Dermis blood vessel endothelial cell (primary cell): ENCODE measurements at places on chromosomes 5 and 9. TPM values are rescaled to one million over a fixed set of nuclear protein-coding genes. Genes with fewer than 3 reads are reported as not detected.

- no peak for DNase-seq
Observed at GRCh38 chr5:170537451-170538095, 33.8 kb downstream of the KCNIP1 start.

DNA sequence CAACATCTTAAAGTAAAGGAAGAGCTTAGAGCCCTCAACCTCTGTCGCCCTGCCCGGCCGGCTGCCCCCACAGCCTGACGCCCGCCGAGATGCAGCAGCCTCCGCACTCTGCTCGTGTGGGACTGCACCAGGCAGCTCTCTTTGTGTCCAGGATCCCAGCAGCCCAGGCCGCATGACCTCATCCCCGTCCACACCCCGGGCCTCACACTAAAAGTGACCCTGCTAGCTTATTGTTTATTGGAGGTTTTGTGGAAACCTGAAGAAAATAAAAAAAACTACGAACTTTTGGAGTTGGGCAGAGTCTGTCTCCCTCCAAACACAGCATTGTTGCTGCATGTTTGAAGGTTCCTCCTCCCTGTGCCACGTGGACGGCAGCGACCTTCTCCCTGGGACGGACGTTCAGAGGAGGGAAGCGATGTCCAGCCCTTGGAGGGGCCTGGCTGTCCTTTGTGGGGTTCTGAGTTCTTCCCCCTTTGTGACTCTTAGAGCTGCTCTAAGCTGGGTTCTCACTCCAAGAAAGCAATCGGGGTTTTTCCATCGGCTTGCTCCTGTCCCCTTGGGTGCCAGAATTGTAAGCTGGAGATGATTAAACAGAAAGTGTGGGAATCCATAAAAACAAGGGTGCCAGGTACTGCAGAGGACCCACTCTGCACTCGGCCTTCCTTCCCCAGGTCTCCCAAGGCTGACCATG lies 103.5 kb upstream of the COL5A1 start:
- DNase-seq = no peak

GRCh38 chr9:36840898-36841536 lies 193.1 kb downstream of the PAX5 start:
- no peak for DNase-seq

- DNase-seq = no peak
Observed at GRCh38 chr5:71937921-71938698, 169.2 kb upstream of the MAP1B start.

- DNase-seq = no peak
Observed at GRCh38 chr5:100950985-100951384, 47.9 kb upstream of the ST8SIA4 start.

GRCh38 chr9:128643519-128644300 lies 12.9 kb downstream of the DYNC2I2 start:
- no peak for DNase-seq

DNA sequence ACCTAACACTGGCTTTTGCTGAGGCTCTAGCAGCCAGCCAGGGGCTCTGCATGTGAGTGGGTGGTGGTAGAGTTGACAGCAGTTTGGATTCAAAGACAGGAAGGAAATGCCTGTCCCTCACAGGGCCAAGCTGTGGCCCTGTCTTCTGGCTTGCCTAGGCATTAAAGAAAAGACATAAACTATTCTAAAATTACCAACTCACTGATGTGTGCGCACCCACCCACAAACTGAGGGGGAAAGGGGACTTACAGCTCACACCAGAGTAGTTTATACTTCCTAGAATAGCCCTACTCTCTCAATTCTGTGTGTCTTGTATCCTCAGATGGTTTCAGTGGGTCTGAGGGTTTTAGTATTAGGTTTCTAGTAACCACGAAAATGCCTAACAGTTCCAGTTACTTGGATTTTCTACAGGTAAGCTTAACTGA lies 18.3 kb upstream of the IL13 start:
- DNase-seq = peak; percentile 34

DNA sequence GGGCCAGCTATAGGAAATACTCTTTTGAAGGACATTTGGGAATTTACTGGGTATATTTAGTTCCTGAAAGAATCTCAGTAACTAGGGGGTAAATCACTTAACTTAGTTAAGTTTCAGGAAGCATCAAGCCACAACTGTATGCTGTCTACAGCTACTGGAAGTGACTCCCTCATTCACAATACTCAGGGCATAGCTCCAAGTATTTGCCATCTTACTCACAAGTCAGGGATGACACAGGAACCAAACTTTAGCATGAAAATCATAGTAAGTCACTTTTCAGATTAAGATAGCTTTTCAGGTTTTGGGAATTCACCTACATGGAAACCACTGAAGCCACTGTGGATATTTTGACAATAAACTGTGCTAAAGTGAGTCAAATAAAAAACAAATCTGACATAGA lies 242.4 kb upstream of the ATP10B start:
- no peak for DNase-seq

DNA sequence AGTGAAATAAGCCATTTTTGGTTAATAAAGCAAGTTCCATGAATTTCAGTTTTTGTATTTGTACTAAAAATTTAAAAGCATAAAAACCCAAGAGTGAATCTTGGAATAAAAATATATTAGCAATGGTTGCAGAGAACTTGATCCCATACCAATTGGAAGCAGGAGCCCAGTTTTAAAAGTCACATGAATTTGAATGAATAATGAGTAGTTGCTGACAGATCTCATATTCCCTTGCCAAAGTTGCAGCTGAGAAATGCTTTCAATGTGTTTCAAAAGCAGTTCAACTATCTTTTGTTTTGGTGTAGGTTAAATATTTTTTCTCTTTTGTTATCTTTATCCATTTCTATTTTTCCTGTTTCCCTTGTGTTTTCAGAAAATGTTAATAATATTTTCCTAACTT lies 818.6 kb downstream of the CDH18 start:
- DNase-seq = no peak

DNA sequence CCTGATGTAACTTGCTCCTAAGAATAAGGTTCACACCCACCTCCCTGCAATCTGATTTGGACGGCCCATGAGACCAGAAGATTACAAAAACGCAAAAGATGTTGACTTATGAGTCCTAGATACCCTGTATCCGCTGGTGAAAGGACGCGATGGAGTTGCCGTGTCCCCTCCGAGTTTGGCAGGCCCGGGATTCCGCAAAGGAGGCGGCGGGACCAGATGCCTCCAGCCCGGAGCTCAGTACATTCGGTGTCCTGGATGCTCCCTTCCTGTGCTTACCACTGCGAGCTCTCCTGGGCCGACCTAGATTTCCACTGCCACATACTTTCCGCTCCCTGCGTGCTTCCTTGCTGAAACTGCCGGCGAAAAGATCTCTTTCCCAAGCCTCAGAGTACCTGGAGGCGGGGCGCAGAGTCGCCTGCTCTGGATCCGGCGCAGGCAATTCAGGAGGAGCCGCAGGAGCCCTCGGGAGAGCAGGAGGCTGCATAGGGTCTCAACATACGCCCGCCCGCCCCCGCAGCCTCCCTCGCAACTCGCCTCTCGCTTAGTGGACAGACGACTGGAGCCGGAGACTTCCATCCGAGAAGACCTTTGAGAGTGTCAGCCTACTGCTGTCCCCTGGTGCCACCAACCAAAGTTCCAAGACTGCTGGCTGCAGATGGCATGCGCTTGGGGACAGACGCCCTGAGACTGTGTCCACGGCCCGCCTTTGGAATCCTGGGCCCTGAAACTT lies 39.8 kb downstream of the ANXA2R start:
- peak; percentile 59 for DNase-seq

DNA sequence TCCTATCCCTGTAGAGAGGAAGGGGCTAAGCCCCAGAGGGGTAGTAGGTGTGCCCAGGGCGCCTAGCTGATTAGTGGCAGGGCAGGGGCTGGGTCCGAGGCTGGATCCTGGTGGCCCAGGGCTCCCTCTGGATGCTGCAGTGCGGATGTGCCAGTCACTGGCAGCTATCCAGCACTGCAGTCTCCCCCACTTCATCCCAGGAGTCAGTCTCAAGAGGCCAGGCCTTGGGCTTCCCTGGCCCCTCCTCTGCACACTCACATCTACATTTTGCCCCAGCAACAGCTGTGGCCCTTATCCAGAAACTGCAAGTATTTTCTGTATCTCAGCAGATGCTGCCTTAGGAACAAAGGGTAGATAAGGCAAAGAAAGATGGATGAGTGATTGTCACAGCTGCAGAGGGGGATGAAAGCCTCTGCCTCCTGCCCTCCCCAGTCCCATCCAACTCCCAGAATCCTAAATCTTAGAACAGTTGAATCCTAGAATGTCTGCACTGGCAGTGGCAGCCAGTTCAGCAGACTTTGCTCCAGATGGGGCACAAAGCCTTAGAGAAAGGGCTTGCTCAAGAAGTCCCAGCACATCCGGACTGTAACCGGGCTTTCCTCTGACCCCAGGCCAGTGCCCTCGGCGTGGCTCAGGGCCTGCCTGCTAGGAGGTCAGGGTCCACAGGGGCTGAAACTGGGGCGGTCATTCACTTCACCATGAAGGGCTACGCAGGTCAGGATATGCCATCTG lies 1.6 kb downstream of the ANXA6 start:
- peak; percentile 28 for DNase-seq

DNA sequence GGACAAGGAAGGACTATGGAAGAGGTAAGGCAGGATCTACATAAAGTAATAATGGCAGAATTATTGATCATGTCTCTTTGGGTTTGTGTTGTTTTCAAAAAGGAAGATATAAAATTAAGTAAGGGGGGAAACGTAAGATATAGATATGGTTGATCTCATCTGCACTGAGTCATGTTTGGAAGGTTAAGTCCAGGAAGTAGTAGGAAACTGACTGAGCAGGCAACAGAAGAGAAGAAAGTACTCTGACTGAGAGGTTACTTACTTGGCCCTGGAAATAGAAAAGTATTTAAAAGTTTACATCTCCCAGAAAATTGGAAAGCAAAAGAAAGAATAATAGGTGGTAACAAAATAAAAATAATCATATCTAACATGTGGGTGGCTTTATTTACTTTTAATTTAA lies 405.3 kb upstream of the RGMB start:
- DNase-seq = peak; percentile 26

DNA sequence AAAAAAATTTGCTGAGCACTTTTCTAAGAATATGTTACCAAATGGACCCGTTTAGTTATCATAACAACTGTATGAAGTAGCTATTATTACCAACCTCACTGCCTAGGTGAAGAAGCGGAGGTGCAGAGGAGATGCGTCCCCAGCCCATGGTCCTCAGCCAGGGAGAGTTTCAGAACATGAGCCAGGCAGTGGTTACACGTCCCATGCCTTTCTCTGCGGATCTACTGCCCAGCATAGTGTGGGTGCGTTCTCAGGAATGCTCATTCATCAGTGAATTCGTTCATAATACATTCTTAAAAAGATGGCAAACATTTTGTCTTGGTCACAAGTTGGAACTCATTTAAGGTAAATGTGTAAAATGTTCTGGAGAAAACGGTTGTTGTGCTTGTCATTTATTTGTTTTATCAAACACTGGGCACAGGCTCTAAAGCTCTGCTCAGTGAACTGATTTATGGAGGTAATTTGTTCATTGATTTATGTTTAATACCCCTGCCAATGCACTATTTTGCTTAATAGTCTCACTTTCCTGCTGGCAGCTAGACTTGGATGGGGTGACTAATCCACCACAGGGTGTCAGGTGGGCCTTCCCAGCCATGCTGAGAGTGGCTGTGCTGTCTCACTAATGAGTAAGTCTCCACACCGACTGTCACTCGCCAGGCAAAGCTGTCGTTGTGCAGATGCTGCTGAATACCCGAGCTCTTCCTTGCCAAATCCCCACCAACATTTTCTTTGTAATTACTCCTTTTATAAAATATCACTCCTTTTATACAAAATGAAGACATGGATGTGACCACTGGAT lies 248.8 kb downstream of the TENT4A start:
- DNase-seq = no peak

GRCh38 chr9:105658351-105658750 lies 3.9 kb upstream of the TAL2 start:
- DNase-seq = no peak

BARHL1 gene
- not detected in 2 replicates for total RNA-seq

PHYHD1 gene
- total RNA-seq = 0.85 TPM in 1 of 2 replicates, not detected in the other

PRRX2 gene
- total RNA-seq = 0.56 and 1.2 TPM in 2 replicates

PCDHGB1 gene
- total RNA-seq = 1.4 and 1.5 TPM in 2 replicates

STK32A gene
- not detected in 2 replicates for total RNA-seq

LCN9 gene
- total RNA-seq = not detected in 2 replicates

TAS2R1 gene
- total RNA-seq = not detected in 2 replicates

RNF180 gene
- total RNA-seq = 3.2 and 6.1 TPM in 2 replicates

ICE1 gene
- total RNA-seq = 33.0 and 37.6 TPM in 2 replicates

ENTPD2 gene
- not detected in 2 replicates for total RNA-seq
